HuH-7.5 (cell line): ENCODE measurements at places on chromosomes 13 and 19.

GRCh38 chr13:59495299-59495698 is 668.4 kb downstream of the DIAPH3 start:
- DNase-seq, result no peak

GRCh38 chr13:25493931-25494640 is 122.3 kb downstream of the ATP8A2 start:
- no peak for DNase-seq

GRCh38 chr19:54464630-54465425 is 1.2 kb upstream of the LENG9 start:
- peak; percentile 98 for DNase-seq

- no peak for DNase-seq
These were observed 9.4 kb downstream of the SLC25A23 start for GRCh38 chr19:6450166-6450565.

- no peak for DNase-seq
These were observed 99.0 kb downstream of the ERCC5 start for GRCh38 chr13:102944821-102945220.

- DNase-seq, result no peak
These were observed 30.0 kb upstream of the NCCRP1 start for GRCh38 chr19:39166571-39167391.

DNA sequence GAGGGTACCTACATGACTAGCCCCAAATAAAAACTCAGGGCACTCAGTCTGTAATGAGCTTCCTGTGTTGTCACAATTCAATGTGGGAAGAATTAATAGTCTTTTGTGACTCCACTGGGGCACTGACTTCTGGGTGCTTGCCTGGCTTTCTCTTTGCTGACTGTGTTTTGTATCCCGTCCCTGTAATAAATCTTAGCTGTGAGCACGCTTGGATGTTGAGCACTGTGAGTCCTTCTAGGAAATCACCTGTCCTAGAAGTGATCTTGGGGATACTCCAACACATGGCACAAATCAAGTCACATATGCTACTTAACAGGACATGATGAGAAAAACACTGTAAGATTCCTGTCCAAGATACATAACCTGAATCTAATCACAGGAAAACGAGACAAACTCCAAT is 83.0 kb downstream of the USP12 start:
- DNase-seq, result no peak

GRCh38 chr19:15297416-15298224 is 34.7 kb downstream of the BRD4 start:
- DNase-seq, result peak; percentile 56

- DNase-seq, result no peak
These were observed 6.9 kb downstream of the PRR36 start for GRCh38 chr19:7867092-7867844.

GRCh38 chr19:11263726-11264125 is 1.4 kb upstream of the DOCK6 start:
- no peak for DNase-seq

GRCh38 chr19:18131841-18132596 is 20.9 kb upstream of the PIK3R2 start:
- DNase-seq, result no peak

DNA sequence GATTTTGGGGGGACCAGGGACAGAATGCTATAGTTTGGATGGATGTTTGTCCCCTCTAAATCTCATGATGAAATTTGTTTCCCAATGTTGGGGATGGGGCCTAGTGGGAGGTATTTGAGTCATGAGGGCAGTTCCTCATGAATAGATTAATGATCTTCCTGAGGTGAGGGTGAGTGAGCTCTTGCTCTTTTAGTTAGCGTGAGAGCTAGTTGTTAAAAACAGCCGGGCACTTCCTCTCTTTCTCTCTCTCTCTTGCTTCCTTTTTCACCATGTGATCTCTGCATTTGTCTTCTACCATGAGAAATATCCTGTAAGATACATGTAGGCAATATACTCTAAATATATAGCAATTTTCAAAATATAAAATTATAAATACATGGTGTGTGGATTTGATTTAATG is 290.8 kb upstream of the PCDH9 start:
- DNase-seq, result no peak

GRCh38 chr19:1468274-1468820 is 10.7 kb downstream of the C19orf25 start:
- no peak for DNase-seq

DNA sequence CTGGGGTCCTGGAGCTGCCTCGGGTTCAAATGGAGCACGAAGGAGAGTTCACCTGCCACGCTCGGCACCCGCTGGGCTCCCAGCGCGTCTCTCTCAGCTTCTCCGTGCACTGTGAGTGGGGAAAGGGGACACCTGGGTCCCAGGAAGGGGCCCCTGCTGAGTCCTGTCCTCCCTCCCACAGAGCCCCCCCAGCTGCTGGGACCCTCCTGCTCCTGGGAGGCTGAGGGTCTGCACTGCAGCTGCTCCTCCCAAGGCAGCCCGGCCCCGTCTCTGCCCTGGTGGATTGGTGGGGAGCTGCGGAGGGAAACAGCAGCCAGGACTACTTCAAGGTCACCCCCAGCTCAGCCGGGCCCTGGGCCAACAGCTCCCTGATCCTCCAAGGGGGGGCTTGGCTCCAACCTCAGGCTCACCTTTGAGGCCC is 11.0 kb upstream of the SIGLEC11 start:
- no peak for DNase-seq

DNA sequence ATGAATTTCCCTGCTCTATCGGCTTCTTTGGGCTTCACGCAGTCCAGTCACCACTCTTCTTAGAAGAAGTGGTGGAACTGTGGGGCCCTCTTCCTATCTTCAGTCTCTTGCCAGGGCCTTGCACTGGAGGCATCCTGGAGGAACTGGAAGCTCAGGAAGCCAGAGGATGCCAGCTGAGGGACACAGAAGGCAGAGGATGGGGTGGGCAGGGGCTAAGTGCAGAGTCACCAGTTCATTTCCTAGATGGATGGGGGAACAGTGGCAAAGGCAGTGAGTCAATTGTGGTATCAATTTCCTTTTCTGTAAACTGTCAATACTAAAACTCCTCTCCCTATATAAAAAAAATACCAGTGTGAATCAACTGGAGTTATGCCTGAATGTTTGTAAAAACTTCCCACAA is 419.7 kb downstream of the KLF12 start:
- no peak for DNase-seq

DNA sequence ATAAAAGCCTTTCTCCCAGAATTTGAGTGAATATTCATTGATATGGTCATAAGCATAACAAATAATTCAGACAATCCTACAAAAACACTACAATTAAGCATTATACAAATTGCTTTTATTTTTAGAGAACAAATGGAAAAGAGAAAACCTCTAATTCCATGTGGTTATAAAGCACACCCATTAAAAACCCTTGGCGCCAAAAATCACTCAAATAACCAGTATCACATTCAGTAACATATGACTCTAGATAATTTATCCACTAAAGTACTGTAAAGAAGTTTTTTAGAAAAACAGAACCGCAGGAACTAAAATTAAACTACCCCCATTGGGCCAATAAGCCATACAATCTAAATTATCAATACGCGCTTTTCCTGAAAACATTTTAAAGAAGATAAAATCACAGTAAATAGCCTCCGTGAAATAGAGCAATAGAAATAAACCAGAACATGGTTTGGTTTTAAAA is 569 bp downstream of the LCP1 start:
- no peak for DNase-seq

GRCh38 chr19:3555653-3556422 is 1.5 kb downstream of the MFSD12 start:
- no peak for DNase-seq

GRCh38 chr13:43237616-43238015 is 214.2 kb downstream of the DNAJC15 start:
- no peak for DNase-seq

DNA sequence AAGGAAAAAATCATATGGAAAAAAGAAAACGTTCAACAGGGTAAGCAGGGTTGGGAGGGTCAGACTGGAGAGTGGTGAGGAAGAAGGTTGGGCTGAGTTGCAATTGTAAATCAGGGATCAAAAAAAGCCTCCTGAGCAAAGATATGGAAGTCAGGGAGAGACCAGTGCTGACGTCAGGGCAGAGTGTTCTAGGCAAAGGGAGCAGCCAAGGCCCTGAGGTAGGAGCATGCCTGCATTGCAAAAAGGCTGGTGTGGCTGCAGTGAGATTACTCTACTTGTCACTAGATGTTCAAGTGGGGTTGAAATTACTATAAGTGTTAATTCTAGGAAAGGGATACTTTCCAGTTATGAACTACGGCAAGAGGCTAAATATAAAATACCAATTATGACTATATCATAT is 562.0 kb downstream of the MYO16 start:
- no peak for DNase-seq

- DNase-seq, result peak; percentile 94
These were observed at the start of gene U2AF2 for GRCh38 chr19:55654868-55655647. TSS of gene U2AF2 (plus strand) at chr19:55655035. CDS start at chr19:55655105, 70 bp downstream.

DNA sequence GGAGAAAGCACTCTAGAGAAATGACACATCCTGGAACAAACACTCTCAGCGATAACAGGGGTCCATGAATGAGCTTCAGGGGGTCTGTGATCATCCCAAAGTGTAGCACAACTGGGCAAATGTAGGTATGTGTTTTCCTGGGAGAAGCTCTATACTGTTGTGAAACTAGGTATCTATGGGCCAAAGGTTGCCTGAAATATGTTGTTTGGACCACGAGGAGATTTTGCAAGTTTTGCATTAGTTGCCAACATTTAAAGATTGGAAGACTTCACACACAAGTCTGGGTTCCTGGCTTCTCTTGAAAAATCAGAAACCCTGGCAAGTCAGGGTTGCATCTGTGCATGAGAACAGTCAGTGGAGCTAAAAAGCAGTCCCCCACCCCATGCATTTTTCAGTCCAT is 26.7 kb upstream of the POU2F2 start:
- DNase-seq, result no peak

GRCh38 chr13:75771818-75772217 is 135.7 kb downstream of the LMO7 start:
- no peak for DNase-seq

DNA sequence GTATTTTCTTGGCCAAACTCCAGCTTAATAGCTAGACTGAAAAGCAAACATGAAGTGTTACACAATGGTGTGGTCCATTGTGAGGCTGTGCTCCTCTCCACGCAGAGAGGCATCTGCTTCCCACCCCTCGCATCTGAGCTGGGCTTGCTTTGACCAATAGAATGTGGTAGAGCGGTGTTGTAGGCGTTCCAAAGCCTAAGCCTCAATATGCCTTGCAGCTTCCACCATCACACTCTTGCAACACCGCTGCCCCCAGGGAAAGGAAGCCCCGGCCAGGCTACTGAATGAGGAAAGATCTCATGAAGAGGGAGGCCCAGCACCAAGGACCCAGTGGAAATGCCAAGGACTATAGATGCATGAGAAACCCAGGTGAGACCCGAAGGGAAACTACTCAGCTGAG is 9.4 kb downstream of the FLT1 start:
- no peak for DNase-seq

- no peak for DNase-seq
These were observed 698.8 kb downstream of the DIAPH3 start for GRCh38 chr13:59464926-59465325.

DNA sequence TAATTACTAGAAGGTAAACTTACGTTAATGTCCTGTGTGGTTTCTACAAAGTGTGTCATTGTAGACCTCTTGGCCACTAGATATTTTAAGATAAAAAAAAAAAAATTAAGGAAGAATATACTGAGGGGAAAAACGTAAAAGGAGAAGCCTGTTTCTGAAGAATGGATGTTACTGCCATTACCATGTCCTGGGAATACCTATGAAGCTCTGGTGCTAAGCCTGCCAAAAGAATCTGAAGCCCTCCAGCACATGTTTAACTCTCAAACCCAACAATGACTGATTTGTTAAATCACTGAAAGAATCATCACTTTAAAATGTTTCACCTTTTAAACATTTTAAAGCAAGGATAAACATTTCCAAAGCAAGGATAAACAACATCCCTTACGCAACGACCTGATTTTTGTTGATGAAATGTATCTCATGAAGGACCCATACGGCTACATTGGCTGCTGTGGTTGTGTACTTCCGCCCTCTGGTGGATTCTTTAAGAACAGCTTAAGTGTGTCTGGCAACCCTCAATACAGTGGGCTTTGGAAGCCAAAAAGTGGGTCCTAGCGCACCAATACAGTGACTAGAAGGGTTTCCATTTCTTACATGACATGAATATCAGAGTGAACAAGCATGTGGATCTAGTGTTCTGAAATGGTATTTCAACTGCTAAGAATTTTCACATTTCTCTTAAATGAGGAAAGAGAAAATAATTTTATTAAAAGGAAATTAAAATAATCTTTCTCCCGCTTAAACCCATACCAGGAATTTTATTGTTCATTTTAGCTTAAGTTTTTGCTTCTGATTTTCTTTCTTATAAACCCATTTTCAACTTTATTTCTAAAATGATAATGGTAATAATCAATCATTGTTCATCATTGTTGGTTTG is 74.5 kb upstream of the RAP2A start:
- peak; percentile 22 for DNase-seq

DNA sequence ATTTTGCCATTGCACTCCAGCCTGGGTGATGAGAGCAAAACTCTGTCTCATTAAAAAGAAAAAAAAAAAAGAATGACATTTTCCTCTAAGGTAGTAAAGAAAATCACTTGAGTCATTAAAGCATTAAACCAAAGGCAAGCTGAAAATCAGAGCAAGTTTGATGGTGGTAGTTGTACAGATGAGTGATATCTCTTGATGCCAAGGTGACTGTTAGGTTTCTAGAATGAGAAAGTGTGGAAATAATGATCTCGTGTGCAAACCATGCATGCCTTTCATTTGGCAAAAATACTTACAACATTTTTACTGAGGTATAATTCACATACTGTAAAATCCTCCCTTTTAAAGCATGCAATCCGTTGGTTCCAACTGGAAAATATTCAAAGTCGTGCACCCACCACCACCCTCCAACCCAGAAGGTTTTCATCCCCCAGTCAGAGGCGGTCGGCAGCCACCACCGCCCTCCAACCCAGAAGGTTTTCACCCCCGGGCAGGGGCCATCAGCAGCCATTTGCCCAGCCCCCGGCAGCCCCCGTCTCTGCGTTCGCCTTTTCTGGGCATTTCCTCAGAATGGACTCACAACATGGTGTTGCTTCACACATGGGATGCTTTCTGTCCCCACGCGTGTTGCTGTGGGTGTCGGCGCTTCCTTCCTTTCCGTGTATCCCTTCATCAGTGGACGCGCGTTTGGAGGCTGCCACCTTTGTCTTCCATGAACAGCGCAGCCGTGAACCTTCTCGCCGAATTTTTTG is 90.2 kb downstream of the ATP11A start:
- no peak for DNase-seq

- DNase-seq, result no peak
These were observed 1.7 kb downstream of the ZNF90 start for GRCh38 chr19:20079476-20079875.

GRCh38 chr13:110023729-110024644 is 237.6 kb upstream of the IRS2 start:
- DNase-seq, result no peak

GRCh38 chr19:42634409-42635232 is 39.9 kb upstream of the CEACAM8 start:
- peak; percentile 40 for DNase-seq
